ENCODE measurements at places on chromosomes 2 and 18. TPM values are rescaled to one million over a fixed set of nuclear protein-coding genes. Genes with fewer than 3 reads are reported as not detected.

PSMA8 gene
- 0.15 TPM for polyA plus RNA-seq

DNA sequence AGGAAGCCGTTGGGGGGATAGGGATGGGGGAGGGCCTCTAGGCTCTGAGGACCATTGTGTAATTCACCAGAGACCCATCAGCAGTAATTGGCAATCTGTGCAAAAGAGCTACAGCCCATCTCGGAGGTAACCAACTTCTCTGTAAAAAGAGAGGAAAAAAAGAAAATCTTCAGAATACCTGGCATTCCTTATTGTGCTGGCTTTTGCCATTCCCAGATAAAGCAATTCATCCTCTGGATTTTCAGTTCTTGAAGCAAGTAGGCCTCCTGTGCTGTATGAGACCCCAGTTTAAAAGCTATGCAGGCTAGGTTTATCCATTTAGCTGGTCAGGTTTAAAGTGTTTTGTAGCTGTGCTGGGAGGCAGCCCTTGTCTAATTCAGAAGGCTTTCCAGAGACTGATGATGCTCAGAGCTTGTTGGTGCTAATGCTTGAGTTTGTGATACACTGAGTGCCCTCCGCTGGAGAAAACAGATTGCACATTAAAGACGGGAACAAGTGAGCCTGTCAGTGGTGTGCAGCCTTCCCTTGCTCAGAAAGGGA, at the start of gene LRRTM4:
TSS of gene LRRTM4 (minus strand) at position 446 of the 540 bp plus-strand sequence.
- DNase-seq, result peak; percentile 47

SLC25A52 gene
- polyA plus RNA-seq, result not detected

GRCh38 chr18:44539926-44540325, 140.8 kb upstream of the SETBP1 start:
- DNase-seq, result no peak

- DNase-seq, result no peak
These were observed 353.5 kb upstream of the RGPD4 start for GRCh38 chr2:107473150-107473549.

DNA sequence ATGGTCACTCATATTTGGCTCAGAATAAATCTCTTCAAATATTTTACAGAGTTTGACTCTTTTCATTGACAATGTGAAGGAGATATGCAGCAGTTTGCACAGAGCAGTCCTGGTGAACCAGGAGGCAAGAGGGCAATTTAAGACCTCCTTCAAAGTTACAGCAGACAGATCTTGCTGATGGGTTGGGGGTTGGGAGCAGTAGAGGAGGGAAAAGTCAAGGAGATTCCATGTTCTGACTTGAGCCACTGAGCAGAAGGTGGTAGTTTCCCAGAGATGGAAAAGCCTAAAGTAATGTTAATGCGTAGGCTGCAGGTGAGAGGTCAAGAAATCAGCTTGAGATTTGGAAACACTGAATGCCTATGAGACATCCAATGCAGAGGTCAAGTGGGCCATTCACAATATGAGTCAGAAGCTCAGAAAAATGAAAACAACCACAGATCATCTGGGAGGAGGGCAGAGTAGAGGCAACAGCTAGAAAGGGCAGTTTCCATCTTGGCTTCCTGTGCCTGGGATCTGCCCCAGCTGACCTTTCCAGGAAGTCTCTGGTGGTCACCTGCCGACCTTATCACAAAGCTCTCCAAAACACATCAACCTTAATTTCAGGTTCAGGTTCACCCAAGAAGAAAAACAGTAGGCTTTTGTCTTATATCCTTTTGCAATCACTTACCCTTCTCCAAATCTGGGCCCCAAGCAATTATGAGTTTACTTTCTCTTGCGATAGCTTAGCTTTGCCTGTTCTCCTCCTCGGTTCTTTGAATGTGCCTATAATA, 197.5 kb upstream of the ARL4C start:
- DNase-seq, result no peak

- DNase-seq, result no peak
These were observed 136.9 kb downstream of the PTGR3 start for GRCh38 chr18:75071866-75072671.

GRCh38 chr2:181438261-181438660, 18.9 kb upstream of the ITGA4 start:
- no peak for DNase-seq

TNFAIP6 gene
- 9.8 TPM for polyA plus RNA-seq

- DNase-seq, result no peak
These were observed 32.6 kb downstream of the CNGA3 start for GRCh38 chr2:98378901-98379300.

DNA sequence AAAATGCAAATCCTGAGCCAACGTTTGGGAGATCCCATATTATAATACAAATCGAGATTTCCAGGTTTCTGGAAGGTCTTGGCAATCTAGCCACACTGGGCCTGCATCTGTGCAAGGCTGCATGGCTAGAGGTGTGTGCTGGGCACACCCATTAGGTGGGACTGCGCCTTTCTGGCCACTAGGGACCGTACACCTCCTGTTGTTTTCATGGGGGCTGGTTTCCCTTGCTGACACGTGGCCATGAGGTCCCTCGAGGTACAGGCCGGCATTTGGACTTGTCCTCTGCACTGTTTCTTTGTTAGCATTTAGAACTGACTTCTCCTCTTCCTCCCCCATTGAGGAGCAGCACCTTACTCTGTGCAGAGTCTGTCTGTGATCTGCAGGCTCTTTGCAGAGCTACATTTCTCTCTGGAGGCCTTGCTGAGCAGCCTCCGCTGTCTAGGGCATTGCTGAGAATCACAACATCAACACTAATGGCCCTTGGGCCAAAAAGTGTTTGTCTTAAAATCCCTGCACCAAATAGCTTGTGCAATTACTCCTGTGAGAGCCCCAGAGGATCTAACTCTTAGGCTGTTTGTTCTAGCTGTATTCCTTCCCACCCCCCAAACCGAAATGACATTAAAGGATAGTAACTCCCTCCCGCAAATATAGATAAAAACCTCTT, 131.2 kb downstream of the NEDD4L start:
- DNase-seq, result no peak

GRCh38 chr2:53880756-53881155, 21.0 kb upstream of the GPR75 start:
- DNase-seq, result no peak

GRCh38 chr18:21663578-21663977, 41.0 kb downstream of the ABHD3 start:
- no peak for DNase-seq

GRCh38 chr18:58609536-58609993, 19.3 kb downstream of the ALPK2 start:
- no peak for DNase-seq

DNA sequence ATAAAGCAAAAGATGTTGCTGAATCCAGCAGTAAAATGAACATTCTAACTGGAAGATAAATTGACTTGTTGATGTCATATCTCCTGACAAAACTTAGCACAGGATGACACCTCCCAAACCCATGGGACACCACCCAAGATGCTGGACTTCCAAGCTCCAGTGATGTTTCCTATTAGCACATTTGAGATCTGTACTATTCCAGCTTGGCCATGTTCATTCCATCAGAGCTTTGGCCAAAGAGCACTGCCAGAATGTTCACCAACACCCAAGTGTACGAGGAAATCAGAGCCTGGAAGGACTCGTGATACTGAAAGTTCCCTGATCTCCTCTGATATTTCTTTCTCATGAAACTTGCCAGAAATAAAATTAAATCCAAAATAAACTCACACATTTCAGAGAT, 44.7 kb downstream of the PID1 start:
- no peak for DNase-seq

DNA sequence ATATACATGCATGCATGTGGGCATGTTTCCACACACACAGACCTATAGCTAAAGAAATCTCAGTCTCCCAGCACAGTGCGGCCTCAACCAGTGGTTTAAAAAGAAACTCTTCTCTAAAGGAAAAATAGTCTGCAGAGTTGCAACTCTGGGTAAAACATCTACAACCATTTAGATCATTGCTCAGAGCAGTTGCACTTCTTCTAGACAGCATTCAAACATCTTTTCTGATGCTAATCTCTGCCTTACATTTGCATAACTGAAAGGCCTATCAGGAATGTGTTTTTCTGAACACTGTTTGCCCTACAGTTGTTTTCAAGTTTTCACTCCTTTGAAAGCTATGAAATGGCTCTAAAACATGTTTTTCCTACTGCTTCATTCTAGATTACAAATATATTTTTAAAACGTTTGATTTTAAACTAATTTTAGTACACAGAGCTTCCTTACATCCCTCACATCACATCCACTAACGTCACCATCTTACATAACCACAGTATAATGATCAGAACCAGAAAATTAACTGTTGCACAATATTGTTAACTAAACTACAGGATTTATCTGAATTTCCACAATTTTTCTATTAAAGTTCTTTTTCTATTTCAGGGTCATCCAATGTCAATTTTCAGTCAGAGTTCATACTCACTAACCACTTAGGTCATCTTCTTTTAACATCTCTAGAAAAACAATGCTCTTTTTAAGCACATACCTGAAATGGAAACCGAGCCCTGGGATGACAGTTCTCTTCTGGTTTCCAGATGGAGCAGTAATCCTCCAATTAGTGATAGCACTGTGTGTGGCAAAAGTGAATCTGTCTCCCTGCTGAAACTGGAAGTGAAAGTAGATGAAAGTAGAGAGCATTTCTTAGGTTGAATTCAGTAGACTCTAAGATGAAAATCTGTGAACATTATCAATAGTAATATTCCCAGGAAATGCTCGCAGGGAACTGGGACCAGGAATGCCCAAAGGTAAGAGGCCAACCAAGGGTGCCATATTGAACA, 501.6 kb upstream of the GCFC2 start:
- no peak for DNase-seq

AGAP1 gene
- polyA plus RNA-seq, result 12.1 TPM

DNA sequence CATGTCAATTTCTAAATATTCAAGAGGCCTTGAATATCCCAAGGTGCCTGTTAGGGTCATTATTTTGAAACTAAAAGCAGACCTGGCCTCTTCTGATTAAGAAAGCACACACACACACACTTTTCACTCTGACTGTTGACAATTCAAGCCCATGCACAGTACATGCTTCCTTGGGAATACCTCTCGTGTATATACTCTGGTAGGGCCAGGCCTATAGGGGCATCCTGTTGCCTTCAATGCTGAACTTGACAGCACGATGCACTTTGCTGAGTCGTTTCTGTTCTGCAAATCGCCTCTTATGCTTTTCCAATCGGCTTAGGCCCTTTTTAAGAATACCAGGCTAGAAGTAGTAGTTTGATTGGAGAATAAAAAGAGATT, 40.6 kb downstream of the IWS1 start:
- no peak for DNase-seq

CAPN13 gene
- 5.9 TPM for polyA plus RNA-seq
